Camera-type eye (tissue), 1 donor: ENCODE measurements at places on chromosomes 5 and 9. TPM values are rescaled to one million over a fixed set of nuclear protein-coding genes. Genes with fewer than 3 reads are reported as not detected.

The DMRT2 gene
- total RNA-seq: 2.7 TPM

The IRX2 gene
- total RNA-seq: 11.8 TPM

The MEGF10 gene
- 32.7 TPM for total RNA-seq

The RLN2 gene
- not detected for total RNA-seq

The CDO1 gene
- 64.5 TPM for total RNA-seq

The PCDH1 gene
- 23.0 TPM for total RNA-seq

The GCNT1 gene
- total RNA-seq: 15.8 TPM

The KCNV2 gene
- 134 TPM for total RNA-seq

The F2RL2 gene
- total RNA-seq: 4.0 TPM

The GMCL2 gene
- not detected for total RNA-seq

The OTP gene
- total RNA-seq: not detected

The GLRA1 gene
- total RNA-seq: 1.4 TPM

The SLC45A2 gene
- total RNA-seq: 6.4 TPM

The GPR21 gene
- total RNA-seq: 7.7 TPM

The ZNG1F gene
- 20.1 TPM for total RNA-seq

The SHOC1 gene
- total RNA-seq: not detected

The TNFSF8 gene
- 0.16 TPM for total RNA-seq

The CMBL gene
- 13.4 TPM for total RNA-seq

The RFESD gene
- 4.8 TPM for total RNA-seq

The PSIP1 gene
- total RNA-seq: 262 TPM

The PRDM9 gene
- not detected for total RNA-seq

The STING1 gene
- total RNA-seq: 20.9 TPM

The UNC5A gene
- 3.7 TPM for total RNA-seq

The ANXA1 gene
- total RNA-seq: 153 TPM

The LCN9 gene
- not detected for total RNA-seq

The TMEM245 gene
- 99.2 TPM for total RNA-seq

The PCDHA7 gene
- total RNA-seq: 3.6 TPM

The ZNF883 gene
- 18.9 TPM for total RNA-seq

The C5orf58 gene
- not detected for total RNA-seq

The HAPLN1 gene
- total RNA-seq: 4.8 TPM

The NUTM2G gene
- not detected for total RNA-seq

The LURAP1L gene
- total RNA-seq: 32.5 TPM

The SHISAL2B gene
- not detected for total RNA-seq

The BTNL8 gene
- not detected for total RNA-seq
